B cell (primary cell): ENCODE measurements at places on chromosomes 13 and 19.

DNA sequence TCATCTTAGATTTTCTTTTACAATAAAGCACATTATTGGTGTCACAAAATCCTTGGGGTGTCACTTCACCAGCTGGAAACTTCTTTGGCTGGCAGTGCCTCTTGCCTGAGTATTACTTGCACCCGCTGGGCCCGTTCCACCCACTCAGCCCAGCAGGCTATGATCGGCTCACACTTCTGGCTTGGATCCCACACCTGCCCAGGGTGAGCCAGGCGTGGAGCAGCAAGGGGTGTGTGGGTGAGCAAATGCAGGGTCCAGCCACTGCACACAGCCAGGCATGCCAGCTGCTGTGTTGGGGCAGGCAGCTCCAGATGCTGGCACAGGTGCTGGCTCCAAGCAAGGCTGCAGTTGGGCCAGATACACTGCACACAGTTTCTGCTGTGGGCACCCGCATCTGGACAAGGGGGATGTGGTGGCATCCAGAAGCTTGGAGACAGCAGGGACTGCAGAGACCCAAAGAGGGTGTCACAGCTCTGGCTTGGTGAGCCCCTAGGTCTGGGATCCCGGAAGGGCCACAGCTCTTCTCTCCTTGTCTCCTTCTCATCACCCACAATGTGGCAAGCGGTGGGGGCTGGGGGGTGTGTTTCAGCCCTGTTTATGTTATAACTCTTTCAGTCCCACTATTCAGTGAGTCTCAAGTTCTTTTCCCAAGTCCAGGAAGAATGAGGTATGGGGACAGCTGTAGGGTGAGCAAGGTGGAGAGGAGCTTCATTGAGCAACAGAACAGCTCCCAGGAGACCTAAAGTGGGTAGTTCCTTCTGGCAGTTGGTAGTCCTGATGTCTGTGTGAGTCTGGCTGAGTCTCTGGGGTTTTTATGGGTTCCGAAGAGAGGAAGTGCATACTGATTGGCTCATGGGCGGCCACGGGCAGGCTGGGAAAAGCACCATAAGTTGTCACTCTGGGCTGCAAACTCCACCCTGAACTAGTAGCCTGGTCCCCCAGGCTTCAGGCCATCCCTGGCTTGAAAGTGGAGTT, 25.3 kb upstream of the TBC1D4 start:
- DNase-seq: no peak

- DNase-seq: no peak
These were observed 7.0 kb upstream of the LSM14A start for GRCh38 chr19:34165295-34165738.

GRCh38 chr19:11499220-11499726, 6.4 kb downstream of the ZNF653 start:
- no peak for DNase-seq

DNA sequence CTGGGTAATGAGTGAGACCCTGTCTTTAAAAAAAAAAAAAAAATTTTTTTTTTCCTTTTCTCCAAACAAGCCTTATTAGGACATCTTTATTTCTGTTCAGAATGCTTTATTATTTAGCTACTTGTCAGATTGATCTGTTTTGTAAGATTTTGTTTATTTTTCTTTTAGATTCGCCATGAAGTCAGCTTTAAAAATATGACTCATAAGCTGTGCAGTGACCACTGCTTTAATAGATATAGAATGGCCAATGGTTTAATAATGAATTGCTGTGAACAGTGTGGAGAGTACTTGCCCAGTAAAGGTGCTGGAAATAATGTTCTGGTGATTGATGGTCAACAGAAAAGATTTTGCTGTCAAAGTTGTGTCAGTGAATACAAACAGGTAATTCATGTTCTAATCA, 47.7 kb downstream of the ZMYM2 start:
- DNase-seq: no peak

DNA sequence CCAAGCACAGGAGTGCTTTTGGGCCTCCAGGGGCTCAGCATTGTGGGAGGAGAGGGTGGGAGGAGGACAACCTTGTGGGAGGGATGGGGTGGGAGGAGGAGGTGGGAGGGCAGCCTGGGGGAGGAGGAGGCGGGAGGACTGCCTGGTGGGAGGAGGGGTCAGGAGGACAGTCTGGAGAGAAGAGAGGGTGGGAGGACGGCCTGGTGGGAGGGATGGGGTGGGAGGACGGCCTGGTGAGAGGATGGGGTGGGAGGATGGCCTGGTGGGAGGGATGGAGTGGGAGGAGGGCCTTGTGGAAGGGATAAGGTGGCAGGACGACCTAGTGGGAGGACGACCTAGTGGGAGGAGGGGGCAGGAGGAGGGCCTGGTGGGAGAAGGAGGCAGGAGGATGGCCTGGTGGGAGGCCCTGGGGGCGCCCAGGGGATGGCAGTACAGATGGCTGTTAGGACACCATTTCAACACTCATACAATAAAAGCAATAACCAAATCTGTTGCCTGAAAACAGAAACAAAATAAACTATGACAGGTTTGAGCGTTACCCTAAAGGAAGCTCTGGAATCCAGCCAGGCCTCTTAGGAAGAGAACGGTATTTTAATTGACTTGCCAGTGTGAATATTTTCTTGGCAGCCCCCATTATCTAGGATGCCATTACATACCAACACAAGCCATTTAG, 63.7 kb downstream of the CRYL1 start:
- DNase-seq: no peak
